NCI-H1694 (cell line): ENCODE measurements at places on chromosomes 11 and 22.

- no peak for DNase-seq
These were observed 43.9 kb upstream of the SMIM38 start for GRCh38 chr11:69111624-69112542.

- DNase-seq, result no peak
These were observed 83.6 kb upstream of the PHOX2A start for GRCh38 chr11:72327606-72328005.

DNA sequence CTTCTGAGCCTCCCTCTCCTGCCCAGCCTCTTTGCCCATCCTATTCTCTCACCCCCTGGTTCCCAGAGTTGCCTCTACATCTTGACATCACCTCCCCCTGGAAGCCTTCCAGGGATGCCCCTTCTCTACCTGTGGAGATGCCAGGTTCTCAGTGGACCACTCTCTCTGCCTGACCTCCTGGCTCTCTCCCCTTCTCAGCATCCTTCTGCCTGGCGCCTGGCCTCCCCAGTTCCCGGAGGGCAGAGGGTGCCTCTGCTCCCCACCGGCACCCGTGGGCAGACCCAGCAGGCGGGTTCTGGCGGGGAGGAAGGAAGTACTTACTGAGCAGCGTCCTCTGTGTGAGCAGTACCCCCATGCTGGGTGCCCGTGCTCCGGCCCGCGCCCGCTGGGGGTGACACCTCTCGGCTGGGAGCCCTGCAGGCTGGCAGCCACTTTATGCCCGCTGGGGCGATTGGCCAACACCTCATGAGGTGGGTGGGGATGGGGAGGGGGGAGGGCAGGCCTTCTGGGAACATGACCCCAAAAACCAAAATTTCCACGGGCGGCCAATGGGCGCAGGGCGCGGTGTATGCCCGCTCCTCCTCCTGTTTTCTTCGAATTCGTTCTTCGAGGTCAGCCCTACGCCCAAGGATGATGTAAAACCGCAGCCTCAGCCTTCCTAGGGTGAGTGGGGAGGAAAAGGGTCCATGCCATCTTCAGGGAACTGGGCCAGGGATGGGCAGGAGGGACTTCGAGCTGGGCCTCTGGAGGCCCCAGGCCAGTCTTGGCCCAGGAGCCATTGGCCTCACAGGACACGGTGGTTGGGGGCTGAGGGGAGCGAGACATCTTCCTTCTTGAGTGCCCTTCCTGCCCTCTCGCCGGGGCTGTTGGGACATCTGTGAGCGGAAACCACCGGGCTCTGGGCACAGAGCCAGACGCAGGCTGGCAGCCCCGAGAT lies at the start of gene OSM:
Gene OSM, minus strand, starts transcription at position 407 of the 937 bp plus-strand sequence. Its CDS starts 52 bp downstream, at position 355.
- DNase-seq, result no peak

DNA sequence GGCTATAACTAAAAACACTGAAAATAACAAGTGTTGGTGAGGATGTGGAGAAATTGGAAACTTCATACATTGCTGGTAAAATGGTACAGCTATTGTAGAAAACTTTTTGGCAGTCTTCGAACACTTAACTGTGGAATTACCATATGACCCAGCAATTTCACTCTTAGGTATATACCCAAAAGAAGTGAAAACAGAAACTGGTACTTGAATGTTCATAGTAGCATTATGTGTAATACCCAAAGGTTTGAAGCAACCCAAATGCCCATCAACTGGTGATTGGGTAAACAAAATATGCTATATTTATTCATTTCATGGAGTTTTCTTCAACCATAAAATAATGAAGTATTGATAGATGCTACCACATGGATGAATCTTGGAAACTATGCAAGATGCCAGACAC lies 40.8 kb upstream of the FTH1 start:
- no peak for DNase-seq

- DNase-seq, result no peak
These were observed 41.4 kb upstream of the PCF11 start for GRCh38 chr11:83115551-83115950.

- DNase-seq, result peak; percentile 68
These were observed 3.1 kb downstream of the CBX6 start for GRCh38 chr22:38868886-38869381.

GRCh38 chr22:26658671-26659478 lies 1.5 kb downstream of the MIAT start:
- peak; percentile 81 for DNase-seq

DNA sequence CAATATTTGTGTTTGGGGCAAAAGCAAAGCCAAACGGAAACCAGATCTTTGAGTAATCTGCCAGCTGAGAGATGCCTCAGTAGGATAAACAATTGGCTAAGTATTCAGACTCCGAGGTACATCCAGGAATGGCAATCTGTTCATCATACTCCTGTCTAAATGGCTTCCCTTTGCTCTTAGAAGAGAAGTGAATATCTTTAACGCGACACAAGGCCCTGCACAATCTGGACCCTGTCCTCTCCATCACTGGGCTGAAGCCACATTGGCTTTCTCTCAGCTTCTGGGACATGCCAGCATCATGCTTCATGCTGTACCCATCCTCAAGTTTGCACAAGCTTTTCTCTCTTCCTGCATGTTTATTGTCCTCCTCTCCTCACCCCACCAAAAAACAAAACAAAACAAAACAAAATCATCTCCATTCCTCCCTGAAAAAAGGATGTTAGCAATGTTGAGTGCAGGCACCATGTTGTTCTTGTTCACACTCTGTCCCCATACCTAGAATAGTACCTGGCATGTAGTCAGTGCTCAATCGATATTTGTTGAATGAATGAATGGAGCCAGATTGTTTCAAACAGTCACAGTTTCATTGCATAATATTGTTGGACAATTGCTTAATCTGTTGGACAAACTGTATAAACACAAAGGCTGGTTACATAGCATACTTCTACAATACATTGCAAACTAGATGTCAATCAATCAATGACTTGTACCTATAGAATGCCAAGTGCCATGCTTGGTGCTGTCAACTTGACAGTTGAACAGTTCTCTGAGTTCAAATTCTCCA lies 38.2 kb upstream of the SESN3 start:
- no peak for DNase-seq

- DNase-seq, result no peak
These were observed 48.5 kb downstream of the MS4A13 start for GRCh38 chr11:60563553-60564235.

- no peak for DNase-seq
These were observed 62.8 kb downstream of the MORC2 start for GRCh38 chr22:30905696-30906341.

DNA sequence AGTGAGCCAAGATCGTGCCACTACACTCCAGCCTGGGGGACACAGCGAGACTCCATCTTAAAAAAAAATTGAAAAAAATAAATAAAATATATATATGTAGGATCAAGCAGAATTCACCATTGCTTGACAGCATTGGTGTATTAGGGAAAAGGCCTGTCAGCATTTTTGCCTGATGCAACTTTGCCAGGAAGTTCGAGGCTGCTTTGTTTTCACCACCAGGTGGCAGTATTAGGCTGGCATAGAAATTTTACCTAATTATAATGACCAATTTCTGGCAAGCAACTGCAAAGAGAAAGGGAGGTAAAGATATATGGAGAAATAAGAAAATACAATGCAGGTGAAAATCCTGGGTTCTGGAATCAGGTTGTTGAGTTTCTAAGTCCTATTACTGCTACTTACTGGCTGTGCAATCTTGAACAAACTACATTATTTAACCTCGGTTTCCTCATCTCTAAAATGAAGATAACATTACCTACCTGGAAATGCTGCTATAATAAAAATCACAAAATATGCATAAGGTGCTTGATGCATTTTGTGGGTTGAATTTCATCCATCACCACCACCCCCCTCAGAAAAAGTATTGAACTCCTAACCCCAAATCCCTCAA lies 24.7 kb downstream of the LAYN start:
- peak; percentile 58 for DNase-seq

- DNase-seq, result no peak
These were observed 102.7 kb downstream of the NECTIN1 start for GRCh38 chr11:119626197-119626841.

DNA sequence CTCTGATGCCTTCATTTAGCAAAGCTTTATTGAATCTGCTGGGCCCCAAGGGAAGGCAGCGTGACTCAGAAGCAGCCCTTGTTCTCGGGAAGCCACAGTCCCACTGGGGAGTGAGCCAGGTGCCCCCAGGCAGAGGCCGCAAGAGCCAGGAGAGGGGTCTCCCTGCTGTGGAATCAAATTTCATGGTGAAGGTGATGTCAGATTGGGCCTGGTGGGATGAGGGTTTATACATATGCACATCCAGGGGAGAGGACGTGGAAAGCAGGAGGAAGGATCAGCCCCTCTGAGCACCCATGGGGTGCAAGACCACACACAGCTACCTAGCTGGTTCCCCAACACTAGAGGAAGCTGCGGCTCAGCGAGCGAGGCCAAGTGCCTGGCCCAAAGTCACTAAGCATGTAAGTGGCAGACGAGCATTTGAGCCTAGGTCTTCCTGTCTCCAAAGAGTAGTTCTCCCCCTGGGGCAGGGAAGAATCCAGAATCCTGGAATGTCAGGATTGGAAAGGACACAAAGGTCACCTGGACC lies 2.0 kb downstream of the SYNGR1 start:
- no peak for DNase-seq

- no peak for DNase-seq
These were observed 10.5 kb downstream of the NIPSNAP1 start for GRCh38 chr22:29570456-29570855.

GRCh38 chr11:88164806-88165585 lies 10.2 kb downstream of the RAB38 start:
- DNase-seq, result no peak

DNA sequence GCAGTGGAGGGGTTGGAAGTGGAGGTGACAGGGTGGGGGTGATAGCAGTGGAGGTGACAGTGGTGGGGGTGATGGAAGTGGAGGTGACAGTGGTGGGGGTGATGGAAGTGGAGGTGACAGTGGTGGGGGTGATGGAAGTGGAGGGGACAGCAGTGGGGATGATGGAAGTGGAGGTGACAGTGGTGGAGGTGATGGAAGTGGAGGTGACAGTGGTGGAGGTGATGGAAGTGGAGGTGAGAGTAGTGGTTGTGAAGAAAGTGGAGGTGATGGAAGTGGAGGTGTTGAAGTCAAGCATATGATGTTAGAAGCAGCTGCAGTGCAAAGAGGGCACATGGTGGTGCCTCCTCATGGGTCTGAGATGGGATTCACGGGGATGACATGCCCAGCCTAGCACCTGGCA lies 141.5 kb downstream of the CACNA1I start:
- DNase-seq, result no peak

DNA sequence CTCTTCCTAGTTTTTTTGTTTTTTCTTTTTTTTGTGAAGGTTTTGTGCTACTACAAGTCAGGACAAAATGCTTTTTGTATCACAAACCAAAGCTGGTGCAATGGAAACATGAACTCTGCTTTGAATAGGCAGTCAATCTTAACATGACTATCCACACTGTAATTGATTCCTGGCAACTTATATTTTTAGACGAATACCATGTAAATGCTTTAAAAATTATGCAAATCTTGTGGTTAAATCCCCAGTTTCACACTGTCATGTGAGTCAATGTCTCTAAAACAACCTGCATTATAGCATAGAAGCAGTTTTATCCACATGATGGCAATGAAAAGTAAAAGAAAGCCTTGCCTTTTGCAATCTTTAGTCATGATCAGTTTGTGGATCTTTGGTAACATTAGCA lies 8.9 kb downstream of the TRPC6 start:
- DNase-seq, result no peak

DNA sequence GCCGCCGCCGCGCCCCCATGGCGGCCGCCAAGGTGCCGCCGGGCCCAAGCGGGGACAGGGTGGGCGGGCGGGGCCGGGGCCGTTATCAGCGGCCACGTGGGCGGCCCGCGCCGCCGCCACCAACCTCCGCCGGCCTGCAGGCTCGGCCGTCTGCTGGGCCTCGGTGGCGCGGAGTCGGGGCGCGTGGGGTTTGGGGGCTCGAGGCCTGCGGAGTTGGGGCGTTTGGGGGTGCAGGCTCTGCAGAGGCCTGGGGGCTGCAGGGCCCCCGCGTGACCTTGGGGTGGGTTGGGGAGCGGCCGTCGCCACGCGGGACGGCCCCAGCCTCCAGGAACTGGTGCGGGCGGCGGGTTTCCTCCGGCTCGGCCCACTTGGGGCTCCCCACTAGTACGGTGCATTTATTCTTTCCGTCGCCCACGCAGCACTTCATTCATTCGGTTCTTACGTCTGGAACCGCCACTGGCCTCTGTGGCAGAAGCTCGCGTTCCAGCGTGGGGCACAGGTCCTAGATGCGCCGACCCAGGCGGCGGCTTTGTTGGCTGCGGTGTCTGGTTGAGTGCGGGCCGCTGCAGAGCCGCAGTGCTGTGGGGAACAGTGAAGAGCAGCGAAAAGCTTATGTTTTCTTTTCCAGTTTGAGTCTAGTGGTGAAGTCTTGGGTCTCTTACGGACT lies 740 bp upstream of the TRMT2A start:
- DNase-seq, result no peak

DNA sequence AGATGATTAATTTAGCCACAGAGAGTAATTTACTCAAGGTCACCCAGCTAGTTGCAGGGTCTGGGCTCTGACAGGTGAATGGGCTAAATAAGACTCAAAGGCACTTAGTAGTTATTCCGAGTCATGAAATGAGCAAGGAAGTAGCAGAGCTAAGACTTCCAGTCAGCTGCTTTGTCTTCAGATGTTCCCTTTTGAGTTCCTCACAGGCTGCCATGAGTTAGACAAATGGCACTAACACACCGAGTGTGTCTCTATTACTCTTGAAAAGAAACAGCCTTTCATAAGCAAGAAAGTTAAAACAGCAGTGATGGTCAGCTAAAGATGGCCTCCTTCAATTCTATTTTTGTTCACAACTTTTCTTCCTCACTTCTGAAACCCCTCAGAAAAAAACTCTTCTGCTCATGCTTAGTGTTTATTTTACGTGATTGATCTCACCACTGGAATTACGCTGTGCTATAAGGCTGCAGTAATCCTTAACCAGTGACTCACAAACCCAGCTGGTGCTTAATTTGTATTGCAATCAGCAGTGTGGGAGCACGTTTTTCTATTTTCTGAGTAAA lies 389.1 kb downstream of the AASDHPPT start:
- DNase-seq, result no peak

DNA sequence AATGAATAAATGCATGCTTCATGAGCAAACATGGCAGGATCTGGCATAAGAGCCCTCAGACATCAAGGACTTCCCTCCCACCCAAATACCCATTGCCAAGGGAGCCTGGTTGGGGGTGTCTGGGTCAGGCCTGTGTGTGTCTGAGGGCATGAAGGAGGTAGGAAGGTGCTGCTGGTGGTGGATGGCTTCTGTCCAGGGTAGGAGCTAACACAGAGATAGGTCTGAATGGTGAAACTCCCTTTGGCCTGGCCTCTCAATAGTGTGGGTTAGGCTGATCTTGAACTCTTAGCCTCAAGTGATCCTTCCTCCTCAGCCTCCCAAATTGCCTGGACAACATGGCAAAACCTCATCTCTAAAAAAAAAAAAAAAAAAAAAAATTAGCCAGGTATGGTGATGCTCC lies 2.8 kb downstream of the AMPD3 start:
- DNase-seq, result no peak

- no peak for DNase-seq
These were observed 113.0 kb downstream of the KCNQ1OT1 start for GRCh38 chr11:2586793-2587131.

GRCh38 chr22:48750282-48750681 lies 1077.4 kb downstream of the BRD1 start:
- no peak for DNase-seq

GRCh38 chr22:40235308-40235707 lies 57.6 kb downstream of the TNRC6B start:
- no peak for DNase-seq
